ENCODE measurements at places on chromosomes 16 and 17.
A peak's percentile ranks its signal among the peaks of the same experiment; 100 is the strongest.

GRCh38 chr17:49667854-49668253, 10.0 kb downstream of the SPOP start:
- DNase-seq: no peak

- no peak for DNase-seq
Observed at GRCh38 chr16:84482001-84482891, 22.2 kb downstream of the MEAK7 start.

GRCh38 chr16:84484579-84485254, 19.7 kb downstream of the MEAK7 start:
- DNase-seq: peak; percentile 25

GRCh38 chr16:25366078-25366477, 108.4 kb upstream of the ZKSCAN2 start:
- DNase-seq: no peak

DNA sequence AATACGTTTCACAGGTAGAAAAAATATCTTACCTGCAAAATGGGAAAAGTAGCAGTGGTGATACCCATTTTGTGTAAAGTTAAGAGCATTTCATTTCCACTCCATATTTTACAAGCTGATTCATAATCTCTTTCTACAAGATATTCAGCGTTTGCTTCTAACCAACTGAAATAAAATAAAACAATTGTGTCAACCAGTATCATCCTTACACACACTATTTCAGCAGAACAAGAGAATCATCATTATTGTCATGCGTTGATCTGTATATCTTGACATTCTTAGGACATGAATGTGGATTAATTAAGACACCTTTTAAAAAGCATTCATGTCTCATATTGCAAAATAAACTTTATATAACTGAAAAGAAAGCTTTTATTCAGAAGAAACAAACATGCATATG, 69.8 kb downstream of the BRIP1 start:
- no peak for DNase-seq

- DNase-seq: no peak
Observed at GRCh38 chr17:1529863-1530262, 13.5 kb upstream of the INPP5K start.

DNA sequence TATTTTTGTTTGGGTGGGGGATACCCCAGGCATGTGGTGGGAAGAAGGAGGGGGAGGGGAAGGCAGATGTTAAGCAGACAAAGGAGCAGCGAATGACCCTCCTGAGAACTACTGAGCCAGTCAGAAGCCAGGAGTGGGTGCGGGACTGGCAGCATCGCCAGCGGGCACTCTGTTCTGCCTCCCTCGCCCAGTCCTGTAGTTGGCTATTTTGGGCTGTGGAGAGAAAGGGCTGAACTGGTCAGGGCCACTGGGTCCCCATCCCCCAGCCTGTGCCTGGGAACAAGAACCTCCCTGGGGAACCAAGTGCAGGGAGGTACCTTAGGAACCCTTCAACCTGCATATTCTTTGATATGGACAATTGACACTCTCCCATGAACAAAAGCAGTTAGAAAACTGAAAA, 6.4 kb downstream of the LRRC3C start:
- no peak for DNase-seq

- DNase-seq: no peak
Observed at GRCh38 chr16:22732400-22732799, 81.6 kb upstream of the HS3ST2 start.

DNA sequence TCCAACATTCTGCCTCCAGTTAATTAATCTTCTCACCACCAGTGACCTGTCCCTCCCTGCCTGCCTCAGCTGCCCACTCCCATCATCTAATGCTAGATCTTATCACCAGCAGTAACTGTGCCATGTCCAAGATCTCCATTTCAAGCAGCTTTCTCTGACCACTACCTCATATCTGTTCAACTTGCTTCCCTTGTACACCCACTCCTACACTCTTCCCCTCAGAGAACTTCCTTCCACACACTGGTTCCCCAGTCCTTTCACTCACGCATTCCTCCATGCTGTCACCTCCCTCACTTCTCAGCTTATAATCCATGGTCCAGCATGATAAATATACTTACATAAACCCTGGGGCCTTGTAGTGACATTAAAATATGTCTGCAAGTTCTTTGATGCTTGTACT, 31.8 kb upstream of the DYNLL2 start:
- no peak for DNase-seq

DNA sequence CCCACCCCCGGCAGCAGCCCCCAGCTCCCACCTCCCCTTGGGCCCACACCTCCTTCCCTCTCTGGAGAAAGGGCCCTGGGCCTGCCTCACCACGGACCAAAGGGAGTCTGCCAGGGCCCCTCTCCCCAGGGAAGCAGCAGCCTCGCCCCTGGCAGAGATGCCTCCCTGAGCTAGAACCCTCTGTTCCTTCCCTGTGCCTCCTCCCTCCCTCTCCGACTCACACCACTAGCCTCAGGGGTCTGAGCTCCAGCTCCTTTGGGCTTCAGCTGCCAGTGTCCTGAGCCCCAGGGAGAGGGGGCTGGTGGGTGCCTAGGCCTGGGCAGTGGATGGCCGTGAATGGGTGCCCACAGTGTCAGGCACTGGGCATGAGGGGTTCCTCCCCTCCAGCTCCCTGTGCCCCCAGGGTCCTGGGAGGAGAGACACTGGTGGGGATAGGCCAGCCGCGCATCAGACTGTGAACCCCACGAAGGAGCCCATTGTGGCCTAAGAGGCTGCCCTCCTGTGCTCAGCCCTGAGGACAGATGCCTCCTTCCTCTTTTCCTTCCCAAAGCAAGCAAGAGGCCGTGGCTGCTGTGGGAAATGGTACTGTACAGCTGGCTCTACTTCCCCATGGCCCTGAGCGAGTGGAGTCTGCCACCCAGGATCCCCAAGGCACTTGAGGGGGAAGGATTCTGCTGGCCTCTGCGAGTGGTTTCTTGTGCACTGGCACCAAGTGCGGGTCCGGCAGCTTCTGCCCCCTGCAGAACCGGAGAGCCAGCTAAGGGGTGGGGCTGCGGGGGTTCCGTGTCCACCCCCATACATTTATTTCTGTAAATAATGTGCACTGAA, 20.7 kb downstream of the MMP15 start:
- DNase-seq: no peak

- DNase-seq: no peak
Observed at GRCh38 chr17:30824002-30824355, 513 bp downstream of the CRLF3 start.

GRCh38 chr17:13114601-13115031, 96.8 kb upstream of the ELAC2 start:
- peak; percentile 99 for DNase-seq

GRCh38 chr16:2365397-2366294, 25.1 kb upstream of the ABCA3 start:
- peak; percentile 84 for DNase-seq

DNA sequence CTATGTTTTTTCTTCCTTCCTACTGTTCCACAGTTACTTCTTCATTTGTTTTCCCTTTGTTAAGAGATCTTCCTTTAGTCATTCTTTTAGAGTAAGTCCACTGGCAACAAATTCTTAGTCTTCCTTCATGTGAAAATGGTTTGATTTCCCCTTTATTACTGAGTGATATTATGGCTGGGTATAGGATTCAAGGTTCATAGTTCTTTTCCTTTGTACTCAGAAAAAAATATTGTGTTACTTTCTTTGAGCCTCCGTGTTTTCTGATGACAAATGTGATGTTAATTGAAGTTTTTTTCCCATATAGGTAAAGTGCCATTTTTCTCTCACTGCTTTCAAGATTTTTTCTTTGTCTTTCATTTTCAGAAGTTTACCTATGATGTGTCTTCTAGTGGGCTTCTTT, 283.1 kb upstream of the TBX2 start:
- DNase-seq: no peak

DNA sequence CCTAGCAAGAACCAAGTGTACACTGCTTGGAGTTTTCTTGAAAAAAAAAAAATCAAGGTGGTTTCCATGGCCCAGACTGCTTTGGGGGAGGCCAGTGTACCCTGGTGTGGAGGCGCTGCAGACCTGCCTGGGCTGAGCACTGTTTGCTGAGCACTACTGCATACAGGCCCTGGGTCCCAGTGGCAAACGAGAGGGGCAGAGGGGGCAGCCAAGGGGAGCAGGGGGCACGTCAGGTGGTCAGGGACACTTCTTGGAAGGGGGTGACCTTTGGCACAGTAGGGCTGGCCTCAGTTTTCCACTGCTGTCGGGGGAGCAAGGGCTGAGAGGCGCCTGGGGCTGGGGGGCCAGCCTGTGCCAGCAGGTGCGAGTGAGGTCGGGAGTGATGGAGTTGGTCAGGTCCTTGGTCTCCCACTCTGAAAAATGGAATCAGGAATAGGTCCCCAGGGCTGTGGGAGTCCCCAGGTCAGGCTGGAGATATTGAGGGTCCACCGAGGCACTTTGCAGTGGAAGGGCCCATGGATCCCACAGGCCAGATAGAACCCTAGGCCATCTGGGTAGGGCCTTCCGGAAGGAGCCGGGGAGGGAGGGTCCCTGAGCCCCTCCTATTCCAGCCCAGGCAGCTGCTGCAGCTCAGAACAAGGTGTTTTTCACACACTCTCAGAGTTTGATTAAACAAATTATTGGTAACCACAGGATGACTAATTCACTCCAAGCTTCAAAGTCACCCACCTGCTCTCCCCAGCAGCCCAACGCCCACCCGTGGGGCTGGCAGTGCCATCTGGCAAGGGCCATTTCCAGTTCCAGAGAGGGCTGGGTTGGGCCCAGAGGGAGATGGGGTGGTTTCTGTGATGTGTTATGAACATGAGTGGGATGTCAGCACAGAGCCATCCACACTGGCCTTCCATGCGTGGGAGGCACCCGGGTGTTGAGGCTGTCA, 3.5 kb downstream of the ZFPM1 start:
- DNase-seq: no peak

DNA sequence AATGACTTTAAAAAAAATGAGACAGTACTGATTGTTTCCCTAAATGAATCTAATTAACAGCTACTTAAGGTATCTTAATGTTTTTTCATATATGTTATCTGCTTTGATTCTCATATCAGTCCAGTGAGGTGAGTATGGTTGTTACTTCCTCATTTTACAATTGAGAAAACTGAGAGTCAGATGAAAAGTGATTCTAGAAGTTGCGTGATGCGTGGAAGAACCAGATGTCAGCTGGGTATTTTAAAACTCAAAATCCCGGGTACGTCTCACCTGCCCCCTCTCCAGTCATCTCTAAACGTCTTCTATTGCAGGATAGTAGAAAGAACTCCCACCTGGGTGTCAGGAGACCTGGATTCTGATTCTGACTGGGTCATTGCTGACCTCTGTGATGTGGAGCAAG, 89.2 kb downstream of the MAP2K6 start:
- DNase-seq: no peak

DNA sequence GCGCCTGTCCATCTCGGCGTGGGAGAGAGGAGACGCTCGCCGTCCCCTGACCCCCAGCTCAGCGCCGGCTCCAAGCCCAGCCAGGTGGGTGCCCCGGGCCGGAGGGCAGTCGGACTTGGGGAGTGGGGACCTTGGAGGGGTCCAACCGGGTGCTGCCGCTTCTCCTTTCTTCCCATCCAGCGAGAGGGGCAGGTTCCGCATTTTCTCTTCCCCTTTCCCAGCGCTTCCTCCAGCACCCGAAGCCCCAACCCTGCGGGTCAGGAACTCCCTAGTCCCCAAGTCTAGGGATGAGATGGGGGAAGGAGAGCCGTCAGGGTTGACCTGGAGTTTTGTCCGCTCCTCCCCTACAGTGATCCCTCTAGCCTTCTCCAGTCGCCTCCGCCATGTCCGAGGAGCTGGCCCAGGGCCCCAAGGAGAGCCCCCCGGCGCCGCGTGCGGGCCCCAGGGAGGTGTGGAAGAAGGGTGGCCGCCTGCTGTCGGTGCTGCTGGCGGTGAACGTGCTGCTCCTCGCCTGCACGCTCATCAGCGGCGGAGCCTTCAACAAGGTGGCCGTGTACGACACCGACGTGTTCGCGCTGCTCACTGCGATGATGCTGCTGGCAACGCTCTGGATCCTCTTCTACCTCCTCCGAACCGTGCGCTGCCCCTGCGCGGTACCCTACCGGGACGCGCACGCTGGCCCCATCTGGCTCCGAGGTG, at the start of gene OTOP2:
TSS of gene OTOP2 (plus strand) at position 24 of the 699 bp plus-strand sequence. CDS start at position 384, 360 bp downstream.
- DNase-seq: no peak

DNA sequence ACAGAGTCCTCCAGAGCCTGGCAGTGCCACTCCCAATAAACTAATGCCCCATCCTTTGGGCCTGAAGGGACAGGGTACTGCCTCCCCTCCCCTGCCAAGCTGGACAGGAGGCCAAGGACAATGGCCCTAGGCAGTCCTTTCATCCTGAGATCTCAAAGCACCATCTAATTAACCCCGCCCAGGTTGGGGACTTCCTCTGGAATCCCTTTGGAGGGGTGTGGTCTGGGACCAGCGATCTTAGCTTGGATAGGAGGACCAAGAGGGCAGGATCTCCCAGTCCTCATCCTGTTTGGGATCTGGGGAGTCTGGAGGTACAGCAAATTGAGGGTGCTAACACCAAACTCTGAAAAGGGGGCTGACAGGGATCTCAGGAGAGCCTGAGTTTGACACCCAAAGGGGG, 18.2 kb upstream of the SP6 start:
- DNase-seq: no peak

DNA sequence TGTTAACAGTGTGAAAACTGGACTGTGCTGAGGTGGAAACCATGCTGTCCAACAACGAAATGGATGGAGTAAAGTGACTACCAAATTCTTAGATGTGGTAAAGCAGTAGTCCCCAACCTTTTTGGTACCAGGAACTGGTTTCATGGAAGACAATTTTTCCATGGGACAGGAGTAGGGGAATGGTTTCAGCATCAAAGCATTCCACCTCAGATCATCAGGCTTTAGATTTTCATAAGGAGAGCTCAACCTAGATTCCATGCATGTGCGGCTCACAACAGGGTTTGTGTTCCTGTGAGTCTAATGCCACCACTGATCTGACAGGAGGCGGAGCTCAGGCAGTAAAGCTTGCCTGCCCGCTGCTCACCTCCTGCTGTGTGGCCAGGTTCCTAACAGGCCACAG, 11.5 kb downstream of the SLX4 start:
- DNase-seq: no peak

All from fibroblast of skin of abdomen (primary cell).